ENCODE measurements at places on chromosomes 11 and 22. TPM values are rescaled to one million over a fixed set of nuclear protein-coding genes. Genes with fewer than 3 reads are reported as not detected.

The GPR83 gene
- total RNA-seq, result not detected

The MTMR3 gene
- 78.2 TPM for total RNA-seq

The FSHB gene
- not detected for total RNA-seq

The TSSC4 gene
- 147 TPM for total RNA-seq

The MUC2 gene
- total RNA-seq, result 5.9 TPM

The RASSF10 gene
- total RNA-seq, result 7.0 TPM

The HTR3A gene
- total RNA-seq, result not detected

The INS gene
- not detected for total RNA-seq

The GP1BB gene
- total RNA-seq, result 9.3 TPM

The APOBEC3G gene
- total RNA-seq, result 0.45 TPM

The CCDC89 gene
- total RNA-seq, result 2.9 TPM

The MGAT3 gene
- total RNA-seq, result 0.89 TPM

The PCF11 gene
- total RNA-seq, result 75.9 TPM

The DCUN1D5 gene
- total RNA-seq, result 30.9 TPM

The MEI1 gene
- not detected for total RNA-seq

The PRODH gene
- total RNA-seq, result 0.58 TPM

The FAT3 gene
- 3.3 TPM for total RNA-seq

The SCGB1A1 gene
- total RNA-seq, result not detected

The MS4A6A gene
- 6.7 TPM for total RNA-seq

The PLEKHA7 gene
- total RNA-seq, result 82.3 TPM

The FZD4 gene
- total RNA-seq, result 17.8 TPM

The RRM1 gene
- total RNA-seq, result 78.4 TPM

The MPPED1 gene
- total RNA-seq, result not detected

The ABCC8 gene
- 3.9 TPM for total RNA-seq

The NPAS4 gene
- total RNA-seq, result 1.7 TPM

The SLC17A6 gene
- not detected for total RNA-seq

The MAPK8IP2 gene
- total RNA-seq, result 0.89 TPM

The SLC25A17 gene
- not detected for total RNA-seq

Data from stomach (tissue), 19 donors.